SW 1271 (cell line): ENCODE measurements at places on chromosomes 7 and 10.

DNA sequence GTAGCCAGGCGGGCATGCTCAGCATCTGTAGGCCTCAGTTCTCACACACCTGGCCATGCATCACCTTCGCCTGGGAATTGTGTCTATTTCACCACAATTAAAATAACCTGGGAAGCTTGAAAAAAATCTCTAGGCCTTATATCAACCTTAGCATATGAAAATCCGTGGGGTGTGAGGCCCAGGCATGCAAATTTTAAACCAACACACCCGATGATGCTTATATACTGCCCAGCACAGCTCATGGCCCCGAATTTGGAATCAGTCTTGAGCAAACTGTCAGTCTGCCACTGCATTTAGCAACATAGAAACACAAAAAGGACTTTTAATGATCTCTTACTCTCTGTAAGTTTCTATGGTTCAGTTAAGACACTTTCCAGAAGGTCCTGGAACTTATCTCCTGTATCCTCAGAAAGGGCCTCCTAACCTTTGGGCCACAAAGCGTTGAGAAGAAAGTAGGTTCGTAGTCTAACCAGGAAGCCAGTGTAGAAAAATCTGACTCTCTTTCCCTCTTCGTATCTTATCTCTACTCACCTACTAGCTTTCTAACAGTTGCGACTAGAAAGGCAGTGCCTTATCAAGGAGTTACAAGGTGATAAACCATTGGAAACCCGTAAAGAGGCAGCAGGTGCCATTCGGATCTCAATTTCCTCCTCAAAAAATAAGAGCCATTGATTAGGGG is 12.0 kb upstream of the DMBT1 start:
- no peak for DNase-seq

DNA sequence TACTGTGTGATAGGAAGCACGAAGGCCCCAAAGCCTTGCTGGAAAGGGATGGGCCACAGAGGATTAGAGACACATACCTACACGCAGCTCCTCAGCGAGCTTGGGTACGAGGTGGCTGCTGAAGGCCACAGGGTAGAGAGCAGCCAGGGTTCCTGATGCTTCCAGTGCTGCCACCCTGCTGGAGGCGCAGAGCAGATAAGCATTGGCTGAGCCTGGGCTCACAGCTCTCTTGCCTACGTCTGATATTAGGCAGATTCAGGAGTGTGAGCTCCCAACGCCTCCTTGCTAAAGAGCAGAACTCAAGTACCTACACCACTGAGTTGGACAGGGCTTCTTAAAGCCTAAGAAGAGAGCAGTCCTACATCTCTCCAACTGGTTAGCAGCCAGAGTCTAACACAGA is 20.0 kb downstream of the ZDHHC16 start:
- no peak for DNase-seq

DNA sequence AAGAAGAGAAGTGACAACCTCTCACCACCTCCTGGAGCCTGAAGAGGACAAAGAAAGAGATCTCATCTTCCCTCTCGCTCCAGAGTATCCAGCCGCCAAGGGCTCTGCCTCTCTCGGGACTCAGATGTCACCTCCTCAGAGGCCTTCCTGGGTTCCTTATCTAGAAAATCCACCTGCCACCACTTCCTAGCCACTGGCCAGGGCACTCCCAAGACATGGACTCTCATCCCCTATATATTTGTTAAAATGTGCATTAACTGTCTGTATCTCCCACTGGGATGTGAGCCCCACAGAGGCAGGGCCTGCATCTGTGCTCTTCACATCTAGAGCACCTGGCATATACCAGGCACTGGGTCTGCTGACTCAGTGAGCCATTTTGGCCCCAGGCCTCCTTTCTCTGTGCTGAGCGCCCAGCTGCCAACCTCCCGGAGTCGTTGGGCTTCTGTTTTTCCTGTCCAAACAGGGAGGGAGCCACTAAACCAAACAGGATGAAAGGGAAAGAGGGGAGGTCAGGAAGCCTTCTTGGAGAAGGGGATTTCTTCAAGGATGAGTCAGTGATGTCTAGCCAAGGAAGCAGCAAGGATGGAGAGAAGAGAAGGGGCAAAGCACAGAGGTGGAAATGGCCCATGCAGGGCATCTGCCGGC is 58.9 kb downstream of the KCNMA1 start:
- peak; percentile 31 for DNase-seq

GRCh38 chr7:129889133-129889844 is 63.5 kb downstream of the UBE2H start:
- no peak for DNase-seq

- DNase-seq, result peak; percentile 41
These were observed 1.8 kb downstream of the GDI2 start for GRCh38 chr10:5811387-5811821.

DNA sequence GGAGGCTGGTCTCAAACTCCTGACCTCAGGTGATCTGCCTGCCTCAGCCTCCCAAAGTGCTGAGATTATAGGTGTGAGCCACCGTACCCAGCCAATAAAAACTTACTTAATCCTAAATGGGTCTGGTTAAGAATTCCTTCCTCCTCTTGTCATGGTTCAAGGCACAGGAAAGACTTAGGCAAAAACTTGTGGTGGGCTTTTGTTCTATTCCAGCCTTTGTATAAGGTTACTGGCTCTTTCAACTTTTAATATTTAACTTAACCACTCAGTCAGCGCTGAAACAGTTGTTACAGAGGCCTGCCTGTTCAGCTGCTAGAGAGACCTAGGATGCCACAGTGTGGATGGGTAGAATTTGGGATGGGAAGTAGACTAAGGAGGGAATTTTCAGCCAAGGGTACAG is 28.1 kb upstream of the GARS1 start:
- no peak for DNase-seq

DNA sequence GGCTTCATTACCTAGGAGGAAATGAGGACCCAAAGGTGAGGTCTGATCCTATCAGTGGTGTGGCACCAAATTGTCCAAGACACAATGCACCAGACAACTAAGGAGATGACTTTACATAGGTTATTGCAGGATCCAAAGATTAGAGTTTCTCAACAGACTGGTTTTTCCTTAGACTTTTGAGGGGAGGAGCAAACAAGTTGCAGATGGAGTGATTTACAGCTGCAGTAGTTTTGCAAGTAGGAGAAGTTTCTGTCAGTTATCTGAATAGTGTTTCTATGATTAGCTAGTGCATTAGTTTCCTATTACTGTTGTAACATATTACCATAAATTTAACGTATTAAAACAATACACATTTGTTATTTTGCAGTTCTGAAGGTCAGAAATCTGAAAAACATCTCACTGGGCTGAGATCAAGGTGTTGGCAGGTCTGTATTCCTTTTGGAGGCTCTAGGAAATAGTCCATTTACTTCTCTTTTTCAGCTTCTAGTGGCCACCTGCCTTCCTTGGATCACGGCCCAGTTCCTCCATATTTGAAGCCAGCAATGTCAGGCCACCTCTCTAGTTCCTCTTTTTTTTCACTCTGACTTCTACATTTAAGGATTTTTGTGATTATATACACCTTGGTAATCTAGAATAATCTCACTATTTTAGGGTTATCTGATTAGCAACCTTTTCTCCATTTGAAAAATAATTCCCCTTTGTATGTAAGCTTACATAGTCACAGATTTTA is 994.9 kb downstream of the REEP3 start:
- DNase-seq, result no peak

GRCh38 chr10:86205306-86206239 is 161.0 kb downstream of the GRID1 start:
- DNase-seq, result no peak

- DNase-seq, result no peak
These were observed 914 bp downstream of the ZNF37A start for GRCh38 chr10:38094927-38095574.

DNA sequence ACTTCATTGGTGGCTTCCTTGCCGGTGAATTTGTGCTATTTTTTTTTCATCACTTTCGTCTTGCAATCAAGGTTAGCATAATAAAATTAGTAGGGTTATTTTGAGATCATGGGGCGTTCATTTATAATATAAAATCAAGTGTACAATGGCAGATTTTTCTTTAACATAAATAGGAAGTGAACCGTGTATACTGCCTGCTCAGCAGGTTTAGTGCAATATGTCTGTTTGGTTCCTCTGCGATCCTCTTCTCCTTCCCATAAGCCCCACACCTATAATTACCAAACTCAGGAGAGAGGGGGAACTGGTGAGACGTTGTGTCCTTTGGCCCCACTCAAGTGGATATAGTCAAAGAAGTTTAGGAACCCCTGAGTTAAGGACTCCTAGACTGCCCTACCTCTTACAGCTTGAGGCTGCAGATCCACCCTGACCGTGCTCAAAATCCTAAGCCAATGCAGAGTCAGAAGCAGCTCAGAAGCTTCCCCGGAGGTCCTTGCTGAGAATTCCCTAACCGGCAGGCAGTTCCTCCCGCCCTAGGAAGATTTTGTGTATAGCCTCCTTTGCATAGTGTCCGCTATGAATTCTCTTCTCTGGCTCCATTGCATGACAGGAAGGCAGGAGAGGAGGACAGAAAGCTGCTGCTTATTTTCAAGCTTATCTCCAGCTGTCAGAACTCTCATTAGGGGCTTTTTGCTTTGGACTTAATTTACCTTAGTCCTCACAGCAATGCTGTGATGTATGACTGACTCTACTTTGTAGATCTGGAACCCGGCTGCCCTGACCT is 41.5 kb downstream of the PYROXD2 start:
- no peak for DNase-seq

DNA sequence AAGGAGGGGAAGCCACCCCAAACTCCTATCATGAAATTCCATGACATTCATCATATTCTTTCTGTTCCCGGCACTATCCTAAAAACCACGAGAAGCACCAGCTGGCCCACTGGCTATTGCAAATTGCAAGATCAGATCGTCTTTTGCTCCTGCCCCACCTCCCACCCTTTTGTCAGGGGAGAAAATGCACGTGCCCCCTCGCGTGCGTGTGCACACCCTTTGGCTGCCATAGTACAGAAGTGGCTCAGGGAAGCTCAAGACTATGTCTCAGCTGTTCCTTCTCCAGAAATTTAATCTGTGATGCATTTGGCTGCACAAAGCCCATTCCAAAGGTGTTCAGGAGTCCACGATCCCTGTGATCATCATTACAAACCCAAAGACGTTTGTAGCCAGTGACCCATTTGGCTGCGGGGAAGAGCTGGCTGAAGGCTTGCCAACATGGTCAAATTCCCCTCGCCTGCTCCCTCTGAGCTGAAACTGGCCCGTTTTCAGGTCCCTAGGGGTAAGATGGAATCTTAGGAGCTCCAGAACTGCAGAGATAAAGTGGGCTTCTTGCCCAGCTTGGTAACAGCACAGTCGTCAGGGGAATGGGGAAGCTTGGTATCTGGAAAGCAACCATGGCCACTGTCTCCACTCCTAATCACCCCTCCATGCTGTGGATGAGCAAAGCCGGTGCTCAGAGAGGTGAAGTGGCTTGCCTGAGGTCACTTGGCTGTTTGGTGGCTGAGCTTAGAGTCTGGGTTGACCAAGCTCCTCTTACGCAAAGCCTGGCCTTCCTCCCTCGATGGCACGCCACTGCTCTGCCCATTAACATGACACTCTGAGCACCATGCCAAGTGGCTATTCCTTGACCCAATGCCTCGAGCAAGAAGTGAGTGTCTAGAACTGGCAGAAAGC is 155.4 kb downstream of the NEURL1 start:
- DNase-seq, result no peak

- DNase-seq, result no peak
These were observed 1.2 kb downstream of the CLDN3 start for GRCh38 chr7:73768641-73769480.

- DNase-seq, result no peak
These were observed 271.2 kb downstream of the INHBA start for GRCh38 chr7:41431671-41432070.

- no peak for DNase-seq
These were observed 212.7 kb downstream of the TAX1BP1 start for GRCh38 chr7:27952456-27953285.

DNA sequence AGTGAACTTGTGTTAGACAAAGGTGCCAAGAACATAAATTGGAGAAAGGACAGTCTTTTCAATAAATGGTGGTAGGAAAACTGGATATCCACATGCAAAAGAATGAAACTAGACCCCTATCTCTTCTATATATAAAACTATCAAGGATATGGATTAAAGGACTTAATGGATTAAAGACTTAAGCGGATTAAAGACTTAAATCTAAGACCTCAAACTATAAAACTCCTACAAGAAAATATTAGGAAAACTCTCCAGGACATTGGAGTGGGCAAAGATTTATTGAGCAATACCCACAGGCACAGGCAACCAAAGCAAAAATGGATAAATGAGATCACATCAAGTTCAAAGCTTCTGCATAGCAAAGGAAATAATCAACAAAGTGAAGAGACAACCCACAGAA is 242.9 kb upstream of the MEOX2 start:
- no peak for DNase-seq

DNA sequence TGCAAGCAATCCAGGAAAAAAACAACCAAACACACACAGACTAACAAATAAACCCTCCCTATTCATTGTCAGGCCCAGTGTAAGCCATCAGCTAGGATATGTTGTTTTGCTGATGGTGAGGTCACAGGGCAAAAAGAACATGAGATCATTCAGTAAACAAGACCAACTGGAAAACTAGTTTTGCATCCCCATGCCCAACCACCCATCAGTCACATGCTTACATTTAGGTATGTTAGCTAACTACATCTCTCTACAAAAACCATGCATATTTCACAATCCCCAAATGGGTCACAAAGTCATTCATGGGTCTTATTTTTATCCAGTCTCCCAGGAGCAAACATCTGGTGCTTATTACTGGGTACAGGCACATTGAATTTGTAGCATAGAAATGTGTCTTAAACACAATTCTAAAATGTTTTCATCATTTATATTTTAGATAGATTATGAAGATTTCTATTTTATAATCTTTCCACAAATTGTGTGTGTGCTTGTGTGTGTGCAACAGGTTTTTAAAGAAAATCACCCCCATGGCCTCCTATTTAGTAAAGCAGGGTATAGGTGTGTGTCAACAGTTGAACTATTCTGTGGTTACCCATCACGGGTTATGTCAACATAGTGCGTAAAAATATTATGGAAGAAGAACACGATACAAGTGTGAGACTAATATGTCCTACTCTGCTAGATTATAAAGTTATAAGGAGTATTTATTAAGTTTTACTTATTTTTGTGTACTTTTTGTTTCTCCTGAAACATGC is 103.8 kb upstream of the AKR1E2 start:
- DNase-seq, result no peak
